ENCODE measurements at places on chromosomes 4 and X.
A peak's percentile ranks its signal among the peaks of the same experiment; 100 is the strongest.

DNA sequence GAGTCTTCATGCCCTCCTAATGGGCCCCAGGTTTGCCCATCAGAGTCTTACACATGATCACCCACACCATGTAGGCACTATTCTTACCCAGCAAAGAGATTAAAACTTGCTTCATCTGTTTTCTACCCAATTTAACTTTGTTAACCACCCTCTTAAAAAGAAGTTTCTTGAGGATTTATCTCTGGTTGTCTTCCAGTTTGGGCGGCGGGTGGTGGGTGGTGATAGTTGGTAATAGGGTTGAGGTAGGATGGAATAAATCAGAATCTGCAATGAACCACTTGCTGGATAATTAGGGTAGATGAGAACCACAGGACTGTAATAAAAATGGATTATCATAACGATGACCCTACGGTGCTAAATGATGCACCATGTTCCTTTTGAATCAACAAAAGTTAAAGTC, 30.9 kb downstream of the GALNT7 start:
- no peak for DNase-seq

GRCh38 chr4:40516651-40517050, 113.0 kb downstream of the RBM47 start:
- DNase-seq, result no peak

- DNase-seq, result no peak
These were observed 617 bp upstream of the PDHA1 start for GRCh38 chrX:19343085-19343534.

GRCh38 chr4:127506283-127506682, 126.5 kb upstream of the INTU start:
- no peak for DNase-seq

DNA sequence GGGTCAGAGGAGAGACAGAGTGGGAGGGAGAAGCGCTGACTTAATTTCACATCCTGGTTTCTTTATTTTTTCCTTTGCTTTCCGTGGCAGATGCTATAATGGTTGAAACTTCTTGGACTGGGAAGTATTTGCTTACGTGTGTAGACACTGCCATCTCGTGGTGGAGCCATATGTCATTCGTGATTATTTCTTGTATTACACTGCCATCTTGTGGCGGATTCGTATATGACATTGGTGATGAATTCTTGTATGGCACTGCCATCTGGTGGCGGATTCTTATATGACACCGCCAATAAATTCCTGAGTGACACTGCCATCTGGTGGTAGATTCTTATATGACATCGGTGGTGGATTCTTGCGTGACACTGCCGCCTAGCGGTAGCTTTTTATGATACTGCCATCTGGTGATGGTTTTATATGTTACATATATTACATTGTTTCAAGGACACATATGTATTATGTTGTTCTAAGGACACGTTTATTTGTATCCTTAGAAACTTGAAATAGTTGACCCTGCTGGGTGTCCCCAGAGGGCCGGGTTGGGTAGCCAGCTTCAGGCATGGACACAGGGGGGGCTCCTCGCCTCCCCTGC, 37.3 kb upstream of the CLCN4 start:
- DNase-seq, result peak; percentile 81

GRCh38 chrX:40080894-40081678, 16.7 kb downstream of the BCOR start:
- no peak for DNase-seq

DNA sequence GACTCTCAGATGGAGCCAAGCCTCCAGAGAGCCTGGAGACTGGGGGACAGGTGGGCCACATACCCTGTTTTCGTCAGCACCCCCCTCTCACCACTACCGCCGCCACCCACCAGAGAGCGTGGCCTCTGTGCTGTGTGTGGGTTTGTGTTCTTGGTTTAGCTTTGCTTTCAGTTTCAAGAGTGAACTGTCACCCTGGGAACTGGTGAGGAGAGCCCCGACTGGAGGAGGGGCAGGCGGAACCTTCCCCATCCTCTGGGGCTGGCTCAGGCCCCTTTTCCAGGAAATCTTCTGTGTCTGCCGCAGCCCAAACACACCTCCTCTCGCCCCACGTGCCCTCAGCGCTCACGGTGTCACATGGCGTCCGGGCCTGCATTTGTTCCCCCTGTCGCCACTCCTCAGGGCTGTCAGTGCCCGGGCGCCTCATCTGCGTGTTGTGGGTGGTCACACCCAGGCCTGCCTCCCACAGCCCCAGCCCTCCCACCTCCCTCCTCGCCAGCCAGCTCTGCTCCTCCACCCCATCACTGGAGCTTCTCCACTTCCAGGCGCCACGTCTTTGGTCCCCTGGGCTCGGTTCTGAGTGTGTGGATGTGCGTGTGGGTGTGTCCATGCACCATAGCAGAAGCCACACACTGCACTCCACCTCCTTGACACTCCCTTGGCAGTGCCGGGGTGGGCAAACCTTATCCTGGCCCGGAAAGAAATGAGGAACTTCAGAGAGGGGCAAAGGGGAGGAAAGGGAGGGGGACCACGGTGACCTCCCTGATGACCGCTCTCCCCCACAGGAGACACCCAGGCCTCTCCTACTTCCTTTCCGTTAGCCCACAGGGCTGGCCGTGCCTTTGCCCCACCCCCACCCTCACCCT, 27.8 kb downstream of the ELF4 start:
- DNase-seq, result peak; percentile 76

GRCh38 chr4:163764569-163764968, 270.1 kb downstream of the TMA16 start:
- no peak for DNase-seq

DNA sequence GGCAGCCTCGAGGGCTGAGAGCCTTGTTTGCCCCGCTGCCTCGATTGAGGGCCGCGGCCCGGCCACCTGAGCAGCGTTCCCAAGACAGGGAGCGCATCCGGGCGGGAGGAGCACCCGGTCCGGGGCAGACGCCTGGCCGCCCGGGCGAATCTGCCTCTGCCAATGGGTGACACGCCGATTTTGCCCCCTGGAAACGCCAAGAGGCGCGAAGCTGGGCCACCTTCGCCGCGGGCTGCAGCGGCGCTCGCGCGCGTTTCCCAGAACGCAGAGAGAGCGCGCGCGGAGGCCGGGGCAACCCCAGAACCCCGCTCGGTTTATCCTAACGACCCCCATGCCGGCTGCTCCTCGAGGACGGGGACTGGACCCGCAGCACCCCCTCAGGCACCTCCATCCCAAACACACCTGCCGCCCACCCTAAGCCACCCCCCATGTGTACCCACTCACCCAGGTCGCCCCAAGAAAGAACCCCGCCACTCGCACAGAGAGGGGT, 575 bp downstream of the MAP7D2 start:
- no peak for DNase-seq

GRCh38 chr4:96131186-96131585, 291.3 kb downstream of the PDHA2 start:
- no peak for DNase-seq

GRCh38 chr4:123671636-123672404, 275.2 kb downstream of the SPRY1 start:
- DNase-seq, result no peak

- peak; percentile 5 for DNase-seq
These were observed 35.3 kb downstream of the RBPJ start for GRCh38 chr4:26356081-26356501.

GRCh38 chrX:42930951-42931350, 153.0 kb upstream of the PPP1R2C start:
- no peak for DNase-seq

- DNase-seq, result no peak
These were observed 99.7 kb downstream of the FIP1L1 start for GRCh38 chr4:53477038-53477565.

DNA sequence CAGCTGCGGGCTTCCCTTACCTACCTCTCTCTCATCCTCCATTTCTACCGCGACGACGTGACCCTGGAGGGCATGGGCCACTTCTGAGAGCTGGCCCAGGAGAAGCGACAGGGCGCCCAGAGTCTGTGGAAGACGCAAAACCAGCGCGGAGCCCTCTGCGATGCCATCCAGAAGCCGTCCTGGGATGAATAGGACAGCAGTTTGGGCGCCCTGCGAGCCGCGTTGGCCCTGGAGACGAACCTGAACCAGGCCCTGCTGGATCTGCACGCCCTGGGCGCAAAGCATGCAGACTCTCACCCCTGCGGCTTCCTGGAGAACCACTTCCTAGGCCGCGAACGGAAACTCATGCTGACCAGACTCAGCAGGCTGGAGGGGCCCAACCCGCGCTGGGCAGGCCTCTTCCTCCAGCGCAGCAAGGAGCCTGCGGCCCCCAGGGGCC, 52.7 kb upstream of the TMPRSS11F start:
- DNase-seq, result no peak

DNA sequence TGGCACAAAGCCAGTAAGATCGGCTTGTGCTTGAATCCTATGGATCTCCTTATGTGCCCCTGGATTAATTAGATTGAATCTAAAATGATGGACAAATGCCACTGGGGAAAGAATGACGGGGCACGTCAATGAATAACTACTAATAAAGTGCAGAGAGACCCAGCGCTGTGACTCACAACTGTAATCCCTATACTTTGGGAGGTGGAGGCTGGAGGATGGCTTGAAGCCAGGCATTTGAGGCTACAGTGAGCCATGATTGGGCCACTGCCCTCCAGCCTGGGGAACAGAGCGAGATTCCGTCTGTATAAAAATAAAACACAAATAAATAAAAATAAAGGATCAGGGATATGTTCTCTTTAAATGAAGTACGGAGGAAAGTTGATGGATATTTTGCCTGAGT, 179.4 kb downstream of the DCHS2 start:
- no peak for DNase-seq

GRCh38 chr4:189660722-189661360, 279.8 kb upstream of the FRG1 start:
- DNase-seq, result no peak

DNA sequence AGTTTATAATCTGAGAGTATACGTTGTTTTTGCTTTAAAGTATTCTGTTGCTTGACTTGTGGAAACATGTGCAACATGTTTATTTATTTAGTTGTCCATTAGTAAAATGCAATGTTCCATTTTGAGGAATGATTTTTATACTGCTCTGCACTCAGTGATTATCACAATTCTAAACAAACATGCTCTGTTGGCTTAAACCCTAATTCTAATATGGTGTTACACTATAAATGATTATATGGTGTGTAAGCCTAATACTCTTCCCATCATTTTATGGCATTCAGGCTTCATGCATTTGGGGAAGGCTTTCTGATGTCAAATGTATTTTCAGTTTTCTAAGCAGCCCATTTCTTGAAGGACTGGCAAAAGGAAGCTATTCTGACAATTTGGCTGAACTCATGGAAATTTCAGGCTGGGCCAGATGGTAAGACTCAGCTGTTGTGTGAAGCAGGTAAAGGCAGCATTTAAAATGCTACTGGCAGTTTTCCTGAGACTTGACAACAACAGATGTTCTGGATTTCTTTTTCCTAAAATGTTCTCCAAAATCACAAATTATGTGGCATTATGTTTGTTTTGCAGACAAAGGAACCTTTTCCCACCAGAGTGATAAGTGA, 336.7 kb upstream of the GNPDA2 start:
- DNase-seq, result no peak

- no peak for DNase-seq
These were observed 20.7 kb downstream of the PDGFC start for GRCh38 chr4:156950948-156951347.

- no peak for DNase-seq
These were observed 13.8 kb downstream of the SH3BP2 start for GRCh38 chr4:2806390-2807355.

DNA sequence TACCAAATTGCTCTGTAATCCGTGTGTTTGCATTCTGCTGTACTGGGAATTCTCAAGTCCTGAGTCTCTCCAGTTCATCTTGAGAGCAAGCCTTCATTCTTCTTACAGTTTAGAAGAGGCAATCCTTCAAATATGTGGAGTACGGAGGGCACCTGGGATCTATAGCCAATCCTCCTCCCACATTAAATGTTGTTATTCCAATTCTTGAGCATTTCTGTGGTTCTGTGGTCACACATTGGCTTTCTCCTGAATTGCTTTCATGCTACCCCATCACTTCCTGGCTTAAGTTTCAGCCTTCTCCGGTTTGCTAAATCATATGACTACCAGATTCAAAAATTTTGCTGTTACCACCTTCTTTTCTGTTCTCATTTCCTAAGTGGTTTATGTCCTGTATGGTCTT, 611.1 kb downstream of the PCDH19 start:
- DNase-seq, result no peak

- DNase-seq, result no peak
These were observed 679.2 kb downstream of the NLGN4X start for GRCh38 chrX:5549512-5549911.

- DNase-seq, result no peak
These were observed 37.8 kb upstream of the TACR3 start for GRCh38 chr4:103757631-103758030.

- no peak for DNase-seq
These were observed 29.8 kb downstream of the UGT2B7 start for GRCh38 chr4:69126024-69126423.

DNA sequence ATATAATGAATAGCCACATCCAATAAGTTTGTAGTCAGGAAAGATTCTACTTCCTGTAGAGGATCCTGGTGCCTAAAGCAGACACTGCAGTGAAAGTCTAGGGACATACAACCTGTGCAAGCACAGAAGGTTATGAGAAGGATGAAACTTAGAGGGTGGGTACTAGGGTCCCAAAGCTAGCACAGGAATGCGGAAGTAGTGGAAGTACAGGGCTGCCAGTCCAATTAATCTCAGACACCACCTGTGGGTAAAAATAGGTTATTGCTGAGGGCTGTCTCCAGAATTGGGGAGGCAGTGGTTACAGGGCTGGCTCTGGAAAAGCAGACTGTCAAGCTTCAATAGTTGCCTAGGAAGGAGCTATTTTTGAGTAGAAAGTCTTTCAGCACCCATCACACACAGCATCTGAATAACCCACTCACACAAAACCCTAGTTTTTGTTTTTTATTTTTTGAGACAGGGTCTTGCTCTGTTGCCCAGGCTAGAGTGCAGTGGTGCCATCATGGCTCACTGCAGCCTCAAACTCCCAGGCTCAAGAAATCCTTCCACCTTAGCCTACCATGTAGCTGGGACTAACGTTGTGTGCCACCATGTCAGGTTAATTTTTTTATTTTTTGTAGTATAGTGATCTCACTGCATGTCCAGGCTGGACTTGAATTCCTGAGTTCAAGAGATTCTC, 50.8 kb upstream of the ELF2 start:
- peak; percentile 35 for DNase-seq

GRCh38 chrX:42585842-42586621, 191.9 kb downstream of the PPP1R2C start:
- no peak for DNase-seq

DNA sequence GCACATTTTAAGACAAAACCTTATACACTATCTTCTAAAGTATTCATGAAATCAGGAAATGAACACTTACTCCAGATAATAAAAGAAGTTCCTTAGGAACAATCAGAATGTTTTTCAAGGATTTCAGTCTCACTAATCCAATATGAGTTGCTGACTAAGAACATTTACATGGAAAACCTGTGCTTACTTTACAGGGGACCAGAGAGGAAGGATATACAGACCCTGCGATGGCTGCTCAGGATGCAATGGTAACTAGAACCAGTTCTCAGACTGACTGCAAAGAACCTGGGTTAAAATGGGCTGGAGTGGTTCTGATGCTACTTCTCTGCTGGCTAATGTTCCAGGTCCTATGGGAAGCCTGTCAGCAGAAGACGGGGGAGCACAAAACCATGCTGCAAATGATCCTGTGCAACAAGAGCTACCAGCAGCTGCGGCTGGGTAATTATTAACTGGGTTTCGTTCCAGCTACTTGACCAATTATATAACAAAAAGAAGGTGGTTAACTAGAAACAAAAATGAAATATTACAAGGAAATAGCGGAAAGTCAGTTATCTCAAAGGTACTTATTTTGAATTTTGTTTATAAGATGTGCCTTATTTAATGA, 85.3 kb downstream of the ANXA10 start:
- no peak for DNase-seq

GRCh38 chr4:72112514-72113156, 80.8 kb downstream of the NPFFR2 start:
- DNase-seq, result no peak

- DNase-seq, result no peak
These were observed 627.1 kb upstream of the AADAT start for GRCh38 chr4:170716868-170717267.
